ENCODE measurements at places on chromosomes 7 and 10. TPM values are rescaled to one million over a fixed set of nuclear protein-coding genes. Genes with fewer than 3 reads are reported as not detected.

The SRI gene
- 43.9 TPM for total RNA-seq

The CDK1 gene
- 1.6 TPM for total RNA-seq

The FAM13C gene
- total RNA-seq: not detected

The OR6V1 gene
- total RNA-seq: not detected

The CALHM3 gene
- total RNA-seq: not detected
